Ascending aorta (tissue), 2 donors: ENCODE measurements at places on chromosomes 6 and 20.

DNA sequence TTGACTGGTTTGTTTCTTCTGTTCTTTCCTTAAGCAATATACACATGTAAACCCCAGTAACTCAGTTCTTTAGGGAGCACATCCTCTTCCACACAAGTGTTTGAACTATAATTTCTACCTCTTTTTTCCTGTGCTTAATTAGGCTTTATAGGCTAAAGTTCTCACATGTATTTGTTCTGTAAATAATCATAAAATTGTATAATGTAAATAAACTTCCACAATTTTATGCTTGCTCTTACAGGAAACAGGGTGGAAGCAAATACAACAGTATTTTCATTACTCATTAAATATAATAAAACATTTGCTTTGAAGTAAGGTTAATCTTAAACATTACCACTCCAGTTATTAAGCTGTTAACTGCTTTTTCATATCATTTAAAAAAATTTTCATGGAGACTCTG is 26.9 kb downstream of the GPRC6A start:
- no peak for DNase-seq

DNA sequence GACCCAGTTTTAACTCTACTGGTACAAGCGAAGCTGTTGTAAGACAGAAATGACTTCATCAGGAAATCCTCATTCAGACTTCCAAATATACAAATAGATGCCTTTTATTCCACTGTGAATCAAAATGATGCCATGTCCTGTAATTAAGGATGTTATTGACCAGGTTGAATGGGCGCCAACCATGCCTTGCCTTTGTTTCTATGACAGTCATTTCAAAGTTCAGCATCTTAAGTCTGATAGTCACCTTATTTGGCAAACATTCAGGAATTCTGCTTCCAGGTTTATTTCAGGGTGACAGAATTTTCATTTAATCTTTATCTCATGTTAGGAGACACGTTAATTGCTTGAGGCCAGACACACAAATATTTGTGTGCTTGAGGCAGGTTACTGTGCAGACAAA is 592.8 kb upstream of the JAG1 start:
- no peak for DNase-seq

GRCh38 chr6:20198775-20199174 is 13.5 kb downstream of the MBOAT1 start:
- no peak for DNase-seq

DNA sequence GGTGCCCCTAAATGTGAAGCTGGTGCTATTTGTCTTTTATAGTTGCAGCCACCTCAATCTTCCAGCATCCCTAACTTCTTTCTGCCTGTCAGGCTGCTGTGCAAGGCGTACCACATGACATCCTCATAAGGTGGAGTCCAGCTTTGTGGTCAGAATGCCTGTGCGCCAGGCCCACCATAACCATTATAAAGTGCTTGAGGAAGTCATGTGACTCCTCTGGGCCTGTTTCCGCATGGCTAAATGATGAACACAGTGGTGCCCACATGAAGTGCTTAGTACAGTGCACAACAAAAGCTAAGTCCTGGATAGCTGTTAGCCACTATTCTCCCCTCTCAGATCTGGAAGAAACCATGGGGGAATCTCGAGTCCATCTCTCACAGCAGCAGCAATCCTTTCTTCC is 75.6 kb downstream of the INSM1 start:
- no peak for DNase-seq

DNA sequence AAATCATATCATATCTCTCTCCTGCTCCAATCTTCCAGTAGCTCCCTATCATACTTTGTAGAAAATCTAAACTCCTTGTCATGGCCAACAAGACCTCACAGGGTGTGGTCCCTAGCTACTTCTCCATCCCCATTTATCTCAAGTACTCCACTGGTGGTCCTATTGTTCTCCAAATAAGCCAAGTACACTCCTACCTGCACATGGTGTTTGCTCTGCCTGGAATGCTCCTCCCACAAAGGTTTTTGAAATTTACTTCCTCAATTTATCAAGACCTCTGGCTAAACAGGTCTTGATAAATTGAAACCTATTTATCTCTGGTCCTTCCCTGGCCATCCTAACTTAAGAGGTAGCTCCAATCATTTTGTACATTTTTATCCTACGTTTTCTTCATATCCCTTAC is 12.1 kb downstream of the TMX4 start:
- DNase-seq: no peak
